ENCODE measurements at places on chromosomes 5 and 9.

GRCh38 chr9:112158656-112159367 is 16.3 kb downstream of the SUSD1 start:
- DNase-seq = no peak

GRCh38 chr9:94084314-94084713 is at the start of gene PTPDC1:
Gene PTPDC1, plus strand, starts transcription at chr9:94084464. Its CDS starts 67 bp downstream, at chr9:94084531.
- DNase-seq = no peak

GRCh38 chr9:78694974-78695373 is 398.0 kb downstream of the PSAT1 start:
- DNase-seq = no peak

- DNase-seq = no peak
Measured at GRCh38 chr5:107040907-107041306, 629.8 kb downstream of the EFNA5 start.

DNA sequence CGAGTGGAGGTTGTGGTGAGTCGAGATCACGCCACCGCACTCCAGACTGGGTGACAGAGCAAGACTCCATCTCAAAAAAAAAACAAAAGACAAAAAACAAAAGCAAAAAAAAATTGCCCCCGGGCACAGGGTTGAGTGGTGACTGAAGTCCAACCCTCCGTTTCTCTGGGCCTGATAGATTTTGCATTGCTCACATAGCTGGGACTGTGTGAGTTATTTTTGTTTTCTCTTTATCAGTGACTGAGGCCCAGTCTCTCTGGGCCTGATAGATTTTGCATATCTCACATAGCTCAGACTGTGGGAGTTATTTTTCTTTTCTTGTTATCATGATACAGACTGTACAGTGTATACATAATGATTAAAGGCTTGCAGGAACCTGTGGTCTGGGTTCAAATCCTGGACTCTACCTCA is 2.6 kb upstream of the SLC28A3 start:
- no peak for DNase-seq

- no peak for DNase-seq
Measured at GRCh38 chr5:16037121-16037845, 142.3 kb downstream of the MARCHF11 start.

GRCh38 chr9:115263371-115264075 is 145.6 kb upstream of the TNC start:
- no peak for DNase-seq

DNA sequence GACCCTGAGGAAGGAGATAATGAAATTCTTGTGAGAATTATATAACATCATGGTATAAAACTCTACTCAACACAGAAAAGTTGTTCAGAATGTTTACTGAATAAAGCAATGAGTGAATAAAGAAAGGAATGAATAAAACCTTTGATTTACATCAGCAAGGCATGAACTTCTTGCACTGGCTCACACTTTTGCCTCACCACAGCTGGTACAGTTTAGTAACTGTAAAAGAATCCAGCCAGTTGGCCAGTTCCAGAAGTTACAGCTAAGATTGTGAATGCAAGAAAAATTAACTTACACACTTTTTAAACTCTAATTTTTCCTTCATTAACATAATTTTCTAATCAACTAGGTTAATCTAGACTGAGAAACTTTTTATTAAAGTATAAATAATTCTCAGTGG is 490.9 kb downstream of the NFIB start:
- DNase-seq = no peak

- no peak for DNase-seq
Measured at GRCh38 chr9:75988663-75989062, 98.2 kb downstream of the PCSK5 start.

- peak; percentile 13 for DNase-seq
Measured at GRCh38 chr5:151825445-151825844, 53.7 kb downstream of the G3BP1 start.

All from GM12892 (cell line).